ENCODE measurements at places on chromosomes 7 and 10. TPM values are rescaled to one million over a fixed set of nuclear protein-coding genes. Genes with fewer than 3 reads are reported as not detected.

The MCU gene
- 11.1 TPM for polyA plus RNA-seq

The MALRD1 gene
- not detected for polyA plus RNA-seq

The NME8 gene
- not detected for polyA plus RNA-seq

The PTEN gene
- polyA plus RNA-seq = 25.1 TPM

The CDHR1 gene
- polyA plus RNA-seq = not detected

The POU6F2 gene
- polyA plus RNA-seq = not detected

Data from CD4-positive, alpha-beta memory T cell (primary cell).